ENCODE measurements at places on chromosomes 5 and 9. TPM values are rescaled to one million over a fixed set of nuclear protein-coding genes. Genes with fewer than 3 reads are reported as not detected.
A peak's percentile ranks its signal among the peaks of the same experiment; 100 is the strongest.

The IRX1 gene
- total RNA-seq = 14.4 TPM

GRCh38 chr5:131495536-131496399 is 139.3 kb downstream of the RAPGEF6 start:
- no peak for DNase-seq

- no peak for DNase-seq
Measured at GRCh38 chr9:89953824-89954615, 349.2 kb downstream of the GADD45G start.

DNA sequence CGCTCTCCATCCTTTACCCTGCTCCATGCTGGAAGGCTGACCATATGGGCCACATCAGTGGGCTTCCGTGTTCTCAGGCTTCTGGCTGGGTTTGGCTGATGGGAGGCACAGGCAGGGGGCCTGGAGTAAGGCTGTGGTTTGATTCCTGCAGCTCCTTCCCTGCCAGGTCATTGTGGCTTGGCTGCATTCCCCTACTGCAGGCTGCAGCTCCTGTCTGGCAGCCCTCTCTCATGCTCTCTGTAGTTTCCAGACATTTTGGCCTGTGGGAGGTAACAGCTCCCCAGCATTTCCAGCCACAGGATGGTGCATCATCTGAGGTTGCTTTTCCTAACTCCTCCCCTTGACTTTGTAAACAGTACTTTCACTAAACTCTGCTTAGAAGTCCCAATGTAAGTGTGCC is 102.0 kb upstream of the PTPN3 start:
- peak; percentile 16 for DNase-seq

- no peak for DNase-seq
Measured at GRCh38 chr5:103821361-103821760, 258.8 kb upstream of the NUDT12 start.

DNA sequence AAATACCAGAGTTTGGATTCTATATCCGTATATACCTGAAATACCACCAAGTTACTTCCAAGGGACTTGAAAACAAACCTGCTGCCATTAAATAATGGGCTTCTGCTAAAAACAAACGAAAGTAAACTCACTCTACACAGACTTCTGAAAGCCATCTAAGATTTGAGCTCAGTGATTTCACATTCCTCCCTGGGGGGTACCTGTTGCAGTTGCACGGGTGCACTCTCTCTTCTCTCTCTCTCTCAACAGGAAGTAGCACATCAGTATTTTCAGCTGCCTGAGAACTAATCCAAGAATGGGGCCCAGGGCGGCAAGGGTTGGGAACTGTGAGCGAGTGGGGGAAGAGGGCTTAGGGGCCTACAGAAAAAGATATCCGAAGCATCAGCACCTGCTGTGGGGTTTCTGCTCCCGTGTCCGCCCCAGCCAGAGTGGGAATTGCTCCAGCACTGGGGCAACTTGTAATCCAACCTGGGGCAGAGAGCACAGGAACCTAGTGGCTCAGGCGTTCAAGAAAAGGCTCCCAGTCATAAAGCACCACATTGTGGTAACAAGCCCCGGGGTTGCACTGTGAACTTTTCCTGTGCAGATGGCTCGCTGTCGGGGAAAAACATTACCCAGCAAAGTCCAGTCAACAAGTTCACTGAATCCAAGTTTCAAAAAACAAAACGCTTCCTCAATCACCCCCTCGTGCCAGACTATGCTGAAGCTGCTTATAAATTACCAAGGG is 99.8 kb downstream of the EFNA5 start:
- DNase-seq = peak; percentile 27

Data from skin of body (tissue), 3 donors.